ENCODE measurements at places on chromosomes 4 and X.

GRCh38 chr4:40506492-40506891 is 123.2 kb downstream of the RBM47 start:
- no peak for DNase-seq

DNA sequence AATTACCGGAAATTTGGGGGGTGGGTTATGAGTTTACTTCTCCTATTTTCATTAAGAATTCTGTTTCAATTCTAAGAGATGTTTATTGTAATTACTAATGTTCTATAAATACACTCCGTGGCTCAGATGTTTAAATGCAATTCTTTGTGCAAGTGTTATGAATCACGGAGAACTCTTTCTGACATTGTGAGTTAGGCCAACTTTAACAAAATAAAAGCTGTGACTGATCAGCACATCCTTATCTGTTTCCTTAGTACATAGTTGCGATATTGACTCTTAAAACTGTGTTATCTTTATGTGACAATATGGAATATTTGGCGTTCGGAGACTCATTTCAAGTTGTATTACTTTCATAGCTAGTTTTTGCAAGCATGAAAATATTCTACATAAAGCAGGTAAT is 902 bp downstream of the KLHL4 start:
- no peak for DNase-seq

DNA sequence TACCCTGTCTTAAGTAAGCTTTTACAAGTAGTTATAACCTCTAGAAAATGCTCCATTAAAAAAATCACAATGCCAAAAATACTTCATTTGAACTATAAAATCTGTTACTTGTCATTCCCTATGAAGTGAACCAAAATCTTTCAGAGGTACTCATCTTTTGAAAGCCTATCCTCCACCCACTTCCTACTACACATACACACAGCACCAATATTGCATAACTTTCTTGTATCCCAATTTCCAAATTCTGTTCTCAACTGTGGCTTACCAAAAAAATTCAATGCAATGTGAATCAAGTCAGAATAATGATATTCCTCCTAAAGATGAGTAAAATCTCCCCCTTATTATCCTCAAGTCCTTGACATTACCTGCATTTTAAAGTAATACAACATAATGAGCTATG is 15.9 kb downstream of the DHX15 start:
- no peak for DNase-seq

DNA sequence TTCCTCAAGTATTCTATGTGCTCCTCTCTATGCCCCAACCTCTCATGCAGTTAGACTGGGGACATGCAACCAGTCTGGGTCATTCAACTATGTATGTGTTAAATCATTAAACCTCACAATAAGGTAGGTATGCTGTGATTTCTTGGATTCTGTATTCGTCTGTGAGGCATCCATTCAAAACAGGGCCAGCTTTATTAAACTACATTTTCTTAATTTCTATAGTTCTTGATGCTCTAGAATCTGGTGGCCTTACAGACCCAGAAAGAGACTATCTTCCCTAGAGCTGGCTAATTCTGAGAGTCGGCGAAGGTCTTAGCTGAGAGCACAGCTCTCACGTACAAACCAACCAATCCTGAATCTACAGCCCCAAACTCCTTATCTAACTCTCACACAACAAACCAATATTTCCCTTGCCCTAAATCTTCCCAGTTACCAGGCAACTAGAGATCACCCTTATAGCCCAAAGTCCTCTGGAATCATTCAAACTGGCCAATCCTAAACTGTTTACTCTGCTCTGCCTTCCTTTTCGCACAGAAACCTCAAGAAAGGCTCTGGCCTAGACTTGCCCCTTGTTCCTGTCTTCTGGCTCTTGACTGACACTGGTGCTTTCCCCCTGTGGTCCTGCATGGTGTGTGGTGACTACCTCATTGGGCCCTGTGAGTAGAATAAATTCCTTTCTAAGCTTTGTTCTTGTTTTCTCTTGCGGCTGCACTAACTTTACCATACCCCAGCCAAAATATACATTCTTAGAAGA is 203.5 kb upstream of the TET2 start:
- no peak for DNase-seq

Measured in stimulated activated CD4-positive, alpha-beta T cell treated with anti-CD3 and anti-CD28 coated beads, TNF-alpha, amount 100 ng/mL, for 48 hours (primary cell).